ENCODE measurements at places on chromosomes 1 and 21. TPM values are rescaled to one million over a fixed set of nuclear protein-coding genes. Genes with fewer than 3 reads are reported as not detected.
A peak's percentile ranks its signal among the peaks of the same experiment; 100 is the strongest.

- no peak for DNase-seq
Observed at GRCh38 chr1:213466541-213466940, 415.5 kb downstream of the RPS6KC1 start.

DNA sequence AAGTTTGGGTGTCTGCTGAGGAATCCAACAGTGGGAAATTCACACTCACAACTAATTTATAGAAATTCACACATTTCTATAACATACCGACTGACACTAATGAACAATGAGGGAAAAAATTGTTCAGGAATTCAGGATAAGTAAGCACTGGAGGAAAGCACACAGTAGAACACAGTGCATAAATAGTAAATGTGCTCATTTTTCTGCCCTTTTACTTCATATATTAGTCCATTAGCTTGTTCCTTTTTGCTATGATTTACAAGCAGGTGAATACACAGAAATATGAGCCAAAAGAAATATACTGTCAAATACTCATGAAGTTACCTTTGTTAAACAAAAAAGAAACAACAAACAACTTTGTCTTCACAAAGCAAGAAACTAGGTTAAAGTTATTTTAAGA, 11.3 kb downstream of the NRIP1 start:
- no peak for DNase-seq

- DNase-seq: no peak
Observed at GRCh38 chr1:70767377-70767776, 280.2 kb downstream of the PTGER3 start.

DNA sequence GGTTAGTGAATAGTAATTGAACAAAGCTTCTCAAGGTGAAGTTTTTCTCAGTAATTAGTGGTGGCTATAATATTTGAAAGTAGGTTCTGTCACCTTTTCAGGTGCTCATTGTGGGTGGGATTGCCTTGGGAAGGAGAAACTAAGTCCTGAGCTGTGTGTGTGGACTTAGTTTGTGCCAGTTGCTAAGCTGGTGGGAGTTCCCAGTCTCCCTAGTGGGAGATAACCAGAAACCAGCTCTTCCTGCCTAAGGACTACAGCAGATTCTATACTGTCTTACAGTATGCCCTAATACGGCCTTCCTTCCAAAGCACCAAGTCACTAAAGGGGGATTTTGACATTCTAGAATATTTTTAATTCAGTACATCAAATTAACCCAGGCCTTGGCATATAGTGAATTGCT, 94.3 kb downstream of the PTBP2 start:
- DNase-seq: no peak

- no peak for DNase-seq
Observed at GRCh38 chr1:28278763-28279162, 19.4 kb downstream of the SESN2 start.

DNA sequence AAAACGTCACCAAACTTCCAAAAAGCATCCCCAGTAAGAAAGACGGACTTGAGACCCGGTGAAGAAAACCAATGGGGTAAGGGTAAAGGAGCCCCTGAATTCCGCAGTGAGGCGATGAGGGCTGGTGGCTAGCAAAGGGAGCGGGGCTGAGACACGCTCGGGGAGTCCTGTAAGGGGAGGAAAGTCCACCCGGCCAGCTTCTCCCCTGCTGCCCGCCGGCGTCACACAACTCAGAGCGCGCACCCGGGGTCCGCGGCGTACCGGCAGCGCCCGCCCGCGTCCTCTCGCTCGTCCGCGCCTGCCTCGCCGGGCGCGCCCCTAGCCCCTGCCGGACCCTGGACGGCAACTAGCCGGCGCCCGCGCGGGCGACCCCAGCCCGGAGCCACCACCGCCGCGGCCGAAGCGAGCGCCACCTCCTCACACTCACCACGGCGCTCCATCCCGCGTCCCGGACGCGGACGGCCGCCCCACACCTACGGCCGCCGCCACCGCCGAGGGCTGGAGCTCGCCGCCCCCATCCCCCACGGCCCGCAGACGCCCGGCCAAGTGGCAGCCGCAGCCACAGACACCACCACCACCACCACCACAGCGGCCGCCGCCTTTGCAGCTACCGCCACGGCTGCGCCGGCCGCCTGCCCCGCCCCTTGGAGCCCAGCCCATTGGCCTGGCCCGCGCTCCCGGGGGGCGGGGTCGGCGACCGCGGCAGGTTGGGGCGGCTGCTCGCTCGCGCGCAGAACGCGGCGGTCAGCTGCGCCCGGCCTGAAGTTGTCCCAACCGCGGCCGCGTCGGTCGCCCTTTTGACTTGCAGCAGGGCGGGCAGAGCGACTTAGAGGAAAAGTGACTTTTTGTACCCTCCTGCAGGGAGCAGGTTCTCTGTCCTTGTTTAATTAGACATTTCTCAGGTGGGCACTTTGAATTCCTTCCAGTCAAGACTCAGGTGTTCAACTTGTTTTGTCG, 10.0 kb upstream of the ARHGAP29 start:
- peak; percentile 92 for DNase-seq

DNA sequence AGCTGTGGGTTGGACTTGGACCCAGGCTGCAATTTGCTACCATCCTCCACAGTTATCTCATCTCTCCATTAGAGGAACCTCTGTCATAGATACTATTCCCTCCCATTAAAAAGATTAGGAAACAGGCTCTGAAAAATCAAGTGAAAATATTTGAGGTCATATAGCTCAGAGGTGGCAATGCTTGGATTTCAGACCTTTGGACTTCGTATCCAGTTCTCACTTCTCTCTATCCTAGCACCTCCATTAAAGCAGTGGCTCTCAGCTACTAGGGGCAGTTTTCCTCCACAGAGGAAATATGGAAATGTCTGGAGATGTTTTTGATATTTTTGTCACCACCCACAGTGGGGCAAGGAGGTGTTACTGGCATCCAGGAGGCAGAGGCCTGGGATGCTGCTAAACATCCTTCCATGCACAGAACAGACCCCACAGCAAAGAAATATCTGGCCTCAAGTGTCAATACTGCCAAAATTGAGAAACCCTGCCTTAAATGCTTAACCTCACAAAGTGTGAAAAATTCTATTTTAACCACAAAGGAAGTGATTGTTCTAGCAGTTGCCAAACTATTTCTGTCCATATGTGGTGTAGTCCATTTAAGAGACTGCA, 54.1 kb downstream of the C8A start:
- DNase-seq: no peak

- no peak for DNase-seq
Observed at GRCh38 chr1:27372022-27372807, 2.4 kb downstream of the FCN3 start.

DNA sequence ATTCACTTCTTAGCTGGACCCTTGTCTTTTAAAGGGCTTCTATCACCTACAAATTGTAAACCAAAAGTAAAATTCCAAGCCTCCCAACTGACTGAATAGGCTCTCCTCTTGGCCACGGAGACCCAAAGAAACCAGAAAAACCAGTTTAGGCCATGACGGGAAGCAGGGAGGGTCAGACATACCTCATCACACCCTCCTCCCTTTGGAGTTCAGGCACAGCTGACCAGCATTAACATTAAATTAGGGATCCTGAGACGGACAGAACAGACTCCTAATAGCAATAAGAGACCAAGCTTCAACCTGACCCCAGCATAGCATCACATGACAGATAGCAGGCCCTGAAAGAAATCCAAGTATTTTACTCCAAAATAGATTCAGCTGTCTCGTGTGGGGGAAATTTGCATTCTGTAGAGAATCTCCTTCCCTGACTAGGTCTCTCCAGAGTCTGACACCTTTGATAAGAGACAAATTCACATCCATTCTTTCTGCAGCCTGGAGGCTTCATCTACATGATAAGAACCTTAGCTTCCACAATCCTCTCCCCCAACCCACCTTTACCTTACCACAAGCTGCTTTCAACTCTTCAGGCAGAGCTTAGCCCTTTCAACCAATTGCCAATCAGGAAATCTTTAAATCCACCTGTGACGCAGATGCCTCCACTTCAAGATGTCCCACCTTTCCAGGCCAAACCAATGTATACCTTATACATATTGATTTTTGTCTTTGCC, 177.1 kb upstream of the RAB4A start:
- no peak for DNase-seq

DNA sequence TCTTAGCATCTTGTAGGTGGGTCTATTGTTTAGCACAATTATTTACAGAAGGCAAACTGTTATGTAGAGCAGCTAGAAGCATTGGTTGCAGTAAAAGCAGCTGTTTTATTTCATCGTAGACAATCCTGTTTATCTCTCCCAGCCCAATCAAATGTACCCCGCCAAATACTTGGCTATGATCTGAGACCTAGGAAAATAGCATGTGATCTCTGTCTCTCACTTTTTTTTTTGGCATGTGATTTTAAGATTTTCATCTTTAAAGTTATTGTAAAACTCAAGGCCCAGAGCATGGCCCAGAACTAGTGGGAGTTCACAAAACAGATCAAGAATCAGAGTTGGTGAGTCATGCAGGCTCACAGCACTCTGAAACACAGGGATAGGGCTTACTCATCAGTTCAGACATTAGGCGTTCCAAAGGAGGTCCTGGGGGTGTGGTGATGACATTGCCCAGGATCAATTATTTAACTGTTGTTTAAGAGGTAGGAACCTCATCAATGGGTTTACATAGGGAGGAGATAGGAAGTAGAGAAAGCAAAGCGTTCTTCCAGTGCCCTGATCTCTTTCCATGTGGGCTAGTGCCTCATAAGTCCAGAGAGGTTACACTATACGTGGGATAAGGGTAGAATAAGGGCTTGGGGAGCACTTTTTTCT, 40.2 kb downstream of the TBX19 start:
- no peak for DNase-seq

GRCh38 chr1:183089025-183089639, 65.9 kb downstream of the LAMC1 start:
- no peak for DNase-seq

GRCh38 chr21:46273341-46273740, 12.1 kb downstream of the MCM3AP start:
- no peak for DNase-seq

GRCh38 chr1:14693949-14694348, 95.5 kb downstream of the KAZN start:
- no peak for DNase-seq

- DNase-seq: no peak
Observed at GRCh38 chr1:153341431-153341934, 7.2 kb downstream of the PGLYRP4 start.

DNA sequence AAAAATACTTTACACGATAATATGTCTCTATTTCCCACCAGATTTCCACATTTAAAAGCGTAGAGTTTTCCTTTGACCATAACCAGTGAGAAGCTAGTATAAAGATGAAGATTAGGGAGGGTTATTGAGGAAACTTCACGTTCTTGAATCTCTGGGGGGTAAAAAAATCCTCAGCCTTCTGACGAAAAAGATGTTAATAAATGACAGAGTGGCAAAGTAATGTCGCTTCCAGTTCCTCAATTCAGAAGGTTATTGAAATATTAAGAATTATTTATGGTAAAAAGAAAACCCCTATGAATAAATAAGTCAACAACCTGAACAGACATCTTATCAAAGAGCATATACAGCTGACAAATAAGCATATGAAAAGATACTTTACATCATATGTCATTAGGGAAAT, 241.0 kb downstream of the GPATCH2 start:
- no peak for DNase-seq

- DNase-seq: no peak
Observed at GRCh38 chr1:79955966-79956365, 949.4 kb upstream of the ADGRL4 start.

The ZZZ3 gene
- total RNA-seq: 39.3 TPM

The FCN3 gene
- 826 TPM for total RNA-seq

The CCDC181 gene
- 0.32 TPM for total RNA-seq

The NR5A2 gene
- 8.1 TPM for total RNA-seq

The LY9 gene
- 3.3 TPM for total RNA-seq

The HCRTR1 gene
- not detected for total RNA-seq
